ENCODE measurements at places on chromosomes 12 and 14.

DNA sequence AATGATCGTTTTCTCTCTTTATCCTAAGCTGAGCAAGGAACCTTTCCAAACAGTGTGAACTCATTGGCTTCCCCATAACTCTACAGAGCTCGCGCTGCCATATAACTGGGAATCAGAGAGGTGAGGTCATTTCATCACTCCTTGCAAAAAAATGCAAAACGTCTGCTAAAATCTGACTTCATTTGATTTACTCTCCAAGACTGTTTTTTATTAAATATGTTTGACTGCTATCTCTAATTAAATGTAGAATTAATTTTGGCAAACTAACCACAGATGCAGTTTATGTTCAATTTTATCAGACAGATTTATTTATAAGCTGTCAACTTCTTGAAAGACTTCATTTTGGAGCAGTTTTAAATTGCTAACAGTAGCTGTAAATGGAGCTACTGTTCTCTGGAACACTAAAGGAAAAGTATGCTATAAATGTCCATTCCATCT, 131.6 kb upstream of the SOX5 start:
- no peak for DNase-seq

- no peak for DNase-seq
Measured at GRCh38 chr12:50825372-50825838, 17.3 kb upstream of the TMPRSS12 start.

- peak; percentile 59 for DNase-seq
Measured at GRCh38 chr14:72790887-72791566, 102.9 kb downstream of the DPF3 start.

GRCh38 chr14:75127903-75128595, 1.2 kb upstream of the NEK9 start:
- DNase-seq = no peak

DNA sequence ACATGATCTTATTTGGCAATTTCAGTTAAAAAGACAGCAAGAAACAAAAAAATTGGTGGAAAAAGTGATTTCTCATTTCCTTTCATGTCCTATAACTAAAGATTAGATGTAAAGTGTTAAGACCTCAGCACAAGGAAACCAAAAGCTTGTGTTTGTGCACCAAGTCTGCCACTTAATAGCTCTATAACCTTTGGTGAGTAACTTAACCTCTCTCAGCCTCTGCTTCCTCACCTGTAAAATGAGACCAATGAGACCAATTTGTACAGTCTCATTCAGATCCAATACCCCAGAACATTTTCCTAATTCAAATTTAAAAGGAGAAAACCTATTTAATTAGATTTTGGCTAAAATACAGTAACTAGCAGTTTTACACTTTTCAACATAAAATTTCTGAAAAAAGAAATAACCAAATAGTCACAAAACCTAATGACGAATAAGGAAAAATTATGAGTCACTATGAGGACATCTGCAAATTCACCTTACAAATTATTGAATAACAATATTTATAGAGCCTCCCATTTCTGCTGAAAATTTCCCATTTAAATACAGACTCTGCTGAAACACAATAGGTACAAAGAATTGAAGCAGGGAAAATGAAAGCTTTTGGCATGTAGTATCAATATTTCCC, 71.1 kb downstream of the EPS8 start:
- DNase-seq = no peak

- no peak for DNase-seq
Measured at GRCh38 chr12:41479426-41479825, 291.3 kb downstream of the PDZRN4 start.

DNA sequence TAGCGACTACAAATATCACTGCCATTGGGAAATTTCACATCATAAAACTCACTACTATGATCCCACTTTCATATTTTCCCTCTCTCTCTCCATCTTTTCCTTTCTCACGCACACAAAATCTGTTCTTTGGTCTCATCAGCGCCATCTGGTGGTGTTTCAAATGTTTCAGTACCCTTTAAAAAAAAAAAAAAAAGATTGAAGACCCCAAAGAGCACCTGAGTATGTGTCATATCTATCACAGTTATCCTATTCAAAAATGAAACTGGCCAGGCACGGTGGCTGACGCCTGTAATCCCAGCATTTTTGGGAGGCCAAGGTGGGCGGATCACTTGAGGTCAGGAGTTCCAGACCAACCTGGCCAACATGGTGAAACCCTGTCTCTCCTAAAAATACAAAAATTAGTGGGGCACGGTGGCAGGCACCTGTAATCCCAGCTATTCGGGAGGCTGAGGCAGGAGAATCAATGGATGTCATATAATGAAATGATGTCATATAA, 72.4 kb downstream of the TTC9 start:
- no peak for DNase-seq

DNA sequence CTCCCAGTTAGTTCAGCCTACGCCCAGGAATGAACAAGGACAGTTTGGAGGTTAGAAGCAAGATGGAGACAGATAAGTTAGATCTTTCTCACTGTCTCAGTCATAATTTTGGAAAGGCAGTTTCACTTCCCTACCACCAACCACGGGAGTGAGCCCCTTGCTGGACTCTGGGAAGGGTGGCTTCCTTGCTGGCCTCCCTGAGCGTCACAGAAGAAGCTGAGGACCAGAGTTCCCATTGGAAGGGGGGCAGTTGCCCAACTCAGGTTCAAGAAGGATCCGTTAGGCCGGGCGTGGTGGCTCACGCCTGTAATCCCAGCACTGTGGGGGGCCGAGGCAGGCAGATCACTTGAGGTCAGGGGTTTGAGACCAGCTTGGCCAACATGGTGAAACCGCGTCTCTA, 106.2 kb upstream of the MAX start:
- no peak for DNase-seq

- DNase-seq = no peak
Measured at GRCh38 chr14:56124327-56124726, 6.1 kb downstream of the PELI2 start.

DNA sequence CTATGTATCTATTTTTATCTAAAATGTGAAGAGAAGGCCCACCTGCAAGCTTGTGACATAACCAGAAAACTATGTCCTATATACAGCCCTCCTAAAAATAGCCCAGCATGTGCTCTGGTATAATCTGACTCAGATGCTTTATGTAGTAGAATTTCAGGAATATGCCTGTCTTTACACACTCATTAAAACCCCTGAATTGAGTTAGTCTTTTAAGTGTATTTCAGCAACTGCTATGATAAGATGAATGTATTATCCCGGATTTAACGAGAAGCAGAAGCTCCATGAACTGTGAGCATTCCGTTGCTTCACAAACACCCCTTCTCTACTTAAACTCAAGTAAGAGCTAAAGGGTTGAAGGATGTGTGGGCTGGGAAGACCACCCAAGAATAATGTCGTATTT, 89.9 kb upstream of the PRICKLE1 start:
- no peak for DNase-seq

DNA sequence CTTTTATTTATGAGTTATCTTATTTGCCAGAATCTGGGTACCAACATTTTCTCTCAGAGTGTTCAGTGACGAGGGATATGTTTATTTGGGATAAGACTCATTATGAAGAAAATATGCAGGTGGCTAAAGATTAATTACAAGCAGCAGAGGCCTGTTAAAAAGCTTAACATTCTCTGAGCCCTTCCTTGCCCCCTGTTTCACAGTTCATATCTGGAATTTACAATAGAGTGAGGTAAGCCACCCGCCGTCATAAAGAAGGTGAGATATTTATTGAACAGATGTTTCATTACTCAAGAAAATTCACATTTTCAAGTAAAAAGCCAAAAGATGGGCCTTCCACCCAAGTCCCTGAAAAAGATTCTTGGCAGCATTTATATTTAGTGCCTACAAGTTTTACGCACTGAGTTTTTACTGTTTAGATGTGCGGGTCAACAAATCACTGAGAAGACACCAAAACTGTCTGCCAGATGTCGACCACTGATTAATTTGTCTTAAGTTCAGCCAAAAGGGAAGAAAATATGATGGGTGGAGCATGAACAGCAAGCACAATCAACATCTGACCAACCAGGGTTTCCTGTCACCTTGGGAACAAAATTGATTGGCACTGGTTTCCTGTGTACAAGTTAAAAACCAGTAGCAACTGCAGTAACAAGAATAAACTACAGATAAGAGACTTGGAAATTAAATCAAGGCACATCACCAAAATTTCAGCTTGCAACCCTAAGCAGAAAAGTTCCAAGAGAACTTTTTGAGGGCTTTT, 85.5 kb upstream of the PTPRB start:
- DNase-seq = no peak

GRCh38 chr14:32524609-32525375, 195.7 kb downstream of the AKAP6 start:
- DNase-seq = no peak

DNA sequence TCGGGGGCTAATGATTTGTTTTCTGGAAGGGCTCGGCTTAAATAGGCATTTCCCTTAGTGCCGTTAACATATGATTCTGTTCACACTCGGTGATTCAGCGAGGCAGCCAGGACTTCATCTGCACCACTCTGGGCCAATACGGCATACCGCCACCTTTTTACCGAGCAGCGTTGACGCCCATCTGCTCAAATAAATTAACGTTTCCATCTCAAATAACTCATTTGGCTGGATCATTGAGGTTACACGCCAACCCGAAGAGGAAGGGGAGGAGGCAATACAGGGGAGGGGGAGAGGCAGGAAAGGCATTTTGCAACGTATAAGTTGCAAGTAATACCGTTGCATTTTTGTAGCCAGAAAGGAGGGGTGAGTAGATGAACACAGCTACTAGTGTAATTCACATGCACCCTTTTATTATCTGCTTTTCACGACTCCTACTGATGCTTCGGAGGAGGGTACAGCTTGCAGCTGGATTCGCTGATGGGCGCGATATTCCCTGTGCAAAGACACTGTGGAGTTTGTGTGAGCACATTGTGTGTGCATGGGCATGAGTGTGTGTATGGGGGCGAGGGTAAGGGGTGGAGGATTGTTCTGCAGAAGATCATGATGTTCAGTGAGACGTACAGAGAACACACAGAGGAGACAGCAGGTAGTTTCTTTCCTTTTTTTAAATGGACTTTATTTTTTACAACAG, 45.9 kb downstream of the MAP1LC3B2 start:
- no peak for DNase-seq

DNA sequence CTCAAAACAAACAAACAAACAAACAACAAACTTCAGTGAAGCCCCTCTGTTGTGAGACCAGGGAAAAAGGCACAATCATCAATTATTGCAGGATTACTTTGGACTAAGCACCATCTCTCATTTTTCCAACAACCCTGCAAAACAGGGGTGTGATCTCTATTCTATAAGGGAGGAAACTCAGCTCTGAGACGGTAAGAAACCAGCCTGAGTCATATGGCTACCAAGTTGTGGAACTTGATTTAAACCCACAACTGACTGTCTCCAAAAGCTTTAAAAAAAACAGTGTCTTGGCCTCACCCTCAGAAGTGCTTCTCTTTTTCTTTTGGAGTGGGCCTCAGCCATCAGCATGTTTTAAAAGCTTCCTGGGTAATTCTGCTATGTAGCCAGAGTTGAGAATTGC, 49.8 kb downstream of the RIN3 start:
- no peak for DNase-seq

DNA sequence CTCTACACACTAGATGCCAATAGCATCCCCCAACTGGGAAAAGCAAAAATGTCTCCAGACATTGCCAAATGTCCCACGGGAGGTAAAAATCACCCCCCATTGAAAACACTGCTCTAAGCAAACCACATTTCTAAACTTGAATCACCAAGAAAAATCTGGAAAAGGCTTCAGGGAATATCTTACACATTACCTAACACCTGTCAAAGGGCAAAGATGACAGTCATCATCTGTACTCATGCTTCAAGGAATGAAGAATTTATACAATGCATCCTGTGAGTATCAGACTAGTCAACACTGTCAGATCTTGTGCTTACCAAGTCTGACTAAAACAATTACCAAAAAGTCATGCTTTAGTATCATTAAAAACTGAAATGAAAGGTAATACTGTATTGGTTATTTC, 161.6 kb upstream of the SOX5 start:
- no peak for DNase-seq

- DNase-seq = no peak
Measured at GRCh38 chr12:66599816-66600215, 79.1 kb downstream of the GRIP1 start.

DNA sequence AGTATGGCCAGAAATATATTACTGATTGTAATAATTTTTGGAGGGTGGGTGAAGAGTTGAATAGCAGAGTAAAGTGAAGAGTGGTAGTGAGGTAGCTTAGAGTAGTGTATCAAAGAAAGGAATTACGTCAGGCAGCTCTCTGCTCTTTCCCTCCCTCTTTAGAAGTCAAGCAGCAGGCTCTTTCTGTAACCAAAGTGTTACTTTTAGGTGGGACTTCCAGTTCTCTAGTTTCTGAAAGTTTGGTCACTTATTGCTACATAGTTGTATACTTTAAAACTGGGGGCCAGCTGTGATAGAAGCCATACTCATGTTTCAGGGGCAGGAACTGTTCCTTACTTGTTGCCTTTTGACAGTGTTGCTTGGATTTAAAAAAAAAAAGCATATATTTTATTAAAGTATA, 30.6 kb downstream of the ATF7IP start:
- no peak for DNase-seq

DNA sequence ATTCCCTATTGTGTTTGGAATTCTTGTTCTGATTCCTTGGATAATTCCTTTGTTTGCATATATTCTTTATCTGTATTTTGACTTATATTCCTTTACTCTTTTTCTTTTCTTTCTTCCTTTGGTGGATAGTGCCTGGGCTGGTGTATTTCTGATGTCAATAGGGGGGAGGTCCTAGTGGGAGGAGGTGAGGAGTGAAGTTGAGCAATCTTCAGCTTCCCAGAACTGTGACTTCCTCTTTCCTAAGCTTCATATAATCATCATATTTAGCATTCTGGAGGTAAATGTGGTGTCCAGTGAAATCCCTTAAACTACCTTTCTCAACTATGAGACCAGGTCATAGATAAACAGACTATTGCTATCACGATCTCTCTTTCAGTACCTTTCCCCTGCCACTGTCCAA, 29.6 kb upstream of the TBPL2 start:
- no peak for DNase-seq

- DNase-seq = peak; percentile 63
Measured at GRCh38 chr12:117874842-117875434, 93.9 kb downstream of the KSR2 start.

GRCh38 chr14:102824832-102825231, 47.6 kb downstream of the TRAF3 start:
- peak; percentile 68 for DNase-seq

GRCh38 chr14:52473557-52473956, 78.7 kb downstream of the TXNDC16 start:
- DNase-seq = no peak
